ENCODE measurements at places on chromosomes 1 and 21.

DNA sequence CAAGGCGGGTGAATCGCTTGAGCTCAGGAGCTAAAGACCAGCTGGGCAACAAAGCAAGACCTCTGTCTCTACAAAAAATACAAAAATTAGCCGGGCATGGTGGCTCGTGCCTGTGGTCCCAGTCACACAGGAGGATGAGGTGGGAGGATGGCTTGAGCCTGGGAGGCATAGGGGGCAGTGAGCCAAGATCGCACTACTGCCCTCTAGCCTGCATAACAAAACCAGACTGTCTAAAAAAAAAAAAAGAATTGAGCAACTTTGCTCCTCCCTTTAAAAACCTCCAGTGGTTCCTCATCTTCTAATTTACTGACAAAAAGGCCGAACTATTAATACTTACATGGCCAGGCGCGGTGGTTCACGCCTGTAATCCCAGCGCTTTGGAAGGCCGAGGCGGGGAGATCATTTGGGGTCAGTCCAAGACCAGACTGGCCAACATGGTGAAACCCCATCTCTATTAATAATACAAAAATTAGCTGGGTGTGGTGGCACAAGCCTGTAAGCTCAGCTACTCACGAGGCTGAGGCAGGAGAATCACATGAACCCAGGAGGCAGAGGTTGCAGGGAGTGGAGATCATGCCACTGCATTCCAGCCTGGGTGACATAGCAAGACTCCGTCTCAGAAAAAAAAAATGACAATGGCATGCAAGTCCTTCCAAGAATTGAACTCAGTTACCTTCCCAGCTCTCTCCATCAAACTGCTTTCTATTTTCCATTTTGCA, 4.4 kb downstream of the ACBD3 start:
- DNase-seq: peak; percentile 49

GRCh38 chr21:17989780-17990179, 170.6 kb upstream of the C21orf91 start:
- no peak for DNase-seq

GRCh38 chr1:218852527-218852926, 321.2 kb upstream of the LYPLAL1 start:
- DNase-seq: no peak

DNA sequence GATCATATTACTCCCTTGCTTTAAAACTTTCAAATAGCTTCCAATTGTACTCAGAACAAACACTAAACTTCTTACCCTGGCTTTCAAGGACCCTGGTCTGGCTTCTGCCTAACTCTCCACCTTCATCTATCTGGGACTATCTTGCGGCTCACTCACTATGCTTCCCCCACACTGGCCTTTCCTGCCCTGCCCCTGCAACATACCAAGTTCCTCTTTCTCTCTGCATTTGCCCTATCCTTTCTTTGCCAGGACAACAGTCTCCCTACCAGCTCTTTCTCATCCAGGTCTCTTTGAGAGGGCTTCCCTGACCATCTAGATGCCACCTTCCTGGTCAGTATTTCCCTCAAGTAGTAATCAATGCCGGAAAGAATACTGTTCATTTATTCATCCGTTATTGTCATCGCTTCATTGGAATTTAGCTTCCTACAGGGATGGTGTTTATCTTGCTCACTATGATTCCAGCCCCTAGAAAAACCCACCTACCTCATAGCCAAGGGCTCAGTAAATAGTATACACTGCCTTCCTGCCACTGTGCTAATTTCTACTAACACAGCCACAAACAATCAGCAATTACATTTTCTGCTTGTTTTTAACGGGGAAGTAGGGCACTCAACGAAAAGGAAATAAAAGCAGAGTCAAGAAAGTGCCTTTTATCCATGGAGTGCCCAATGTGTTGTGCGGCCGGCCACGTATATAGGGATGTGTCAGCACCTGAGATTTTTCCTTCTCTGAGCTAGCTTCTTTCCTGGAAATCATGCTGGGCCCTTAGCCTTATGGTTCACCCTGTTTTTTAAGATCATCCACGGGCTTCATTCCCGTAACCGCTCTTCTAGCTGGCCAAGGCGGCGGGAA, 521 bp upstream of the CDC7 start:
- DNase-seq: no peak

Data from tibial artery (tissue), 4 donors.